ENCODE measurements at places on chromosomes 4 and X.

GRCh38 chr4:67051000-67051789, 494.1 kb downstream of the CENPC start:
- H3K4me1 ChIP-seq: no peaks in the 10 kb centered on the region
- H3K4me3 ChIP-seq: no peak overlapping the region
- DNase-seq: no peak
- no peaks in the 10 kb centered on the region for H3K36me3 ChIP-seq

DNA sequence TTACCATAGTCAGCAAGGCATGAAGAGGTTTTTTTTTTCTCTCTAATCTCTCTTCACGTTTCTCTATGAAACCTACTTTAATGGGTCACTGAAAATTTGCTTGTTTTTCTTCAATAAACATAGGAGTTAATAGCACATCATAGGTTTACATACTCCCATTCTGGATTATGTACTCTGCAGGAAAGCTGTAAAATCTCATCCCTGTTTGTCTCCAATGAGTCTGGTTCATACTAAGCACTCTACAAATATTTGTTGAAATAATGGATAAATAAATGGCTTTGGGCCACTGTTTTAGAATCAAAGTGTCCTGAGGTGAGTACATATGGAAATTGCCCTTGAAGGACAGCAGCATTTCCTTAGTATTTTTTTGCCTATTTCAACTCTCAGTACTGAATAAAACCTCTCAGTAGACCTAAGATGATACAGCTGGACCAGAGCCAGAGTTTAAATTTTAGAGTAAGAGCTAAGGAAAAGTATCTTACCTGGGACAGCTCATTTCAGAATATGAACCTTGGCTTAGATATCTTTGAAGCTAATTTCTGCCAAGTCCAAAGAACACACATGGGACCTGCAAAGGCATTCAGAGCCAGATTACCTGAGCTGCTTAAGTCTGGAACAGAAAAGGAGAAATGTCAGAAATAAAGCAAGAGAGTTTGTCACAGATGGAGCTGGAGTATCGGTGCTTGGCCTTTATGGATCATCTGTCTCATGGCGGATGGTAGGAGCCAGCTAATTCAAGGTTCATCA, 34.4 kb downstream of the PF4 start:
- no peak overlapping the region for H3K4me3 ChIP-seq
- no peak overlapping the region for H3K27ac ChIP-seq
- H3K27me3 ChIP-seq: peaks cover 25% of the 10 kb centered on the region

DNA sequence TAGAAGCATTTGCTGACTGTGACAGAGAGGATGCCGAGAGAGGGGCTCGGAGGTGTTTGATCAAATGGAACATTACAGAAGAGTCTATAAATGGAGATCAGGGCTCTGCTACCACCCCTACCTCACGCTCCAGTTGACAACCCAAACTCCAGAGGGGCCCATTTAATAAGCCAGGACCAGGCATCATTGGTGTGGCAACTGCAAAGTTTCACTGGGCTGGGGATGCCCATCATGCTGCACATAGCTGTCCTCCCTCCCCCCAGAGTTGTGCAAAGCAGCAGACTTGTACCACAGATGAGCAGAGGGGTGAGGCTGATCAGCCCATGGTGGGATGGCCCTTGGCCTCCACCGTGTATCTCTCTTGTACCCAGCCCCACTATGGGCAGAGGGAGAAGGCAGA, 38.2 kb upstream of the XPNPEP2 start:
- DNase-seq: no peak
- H3K4me1 ChIP-seq: no peaks in the 10 kb centered on the region
- no peak overlapping the region for H3K4me3 ChIP-seq
- no peaks in the 10 kb centered on the region for H3K36me3 ChIP-seq
- H3K27ac ChIP-seq: no peak overlapping the region
- peaks cover 10% of the 10 kb centered on the region for H3K27me3 ChIP-seq

GRCh38 chrX:23900220-23900797, 7.4 kb downstream of the APOO start:
- H3K4me3 ChIP-seq: no peak overlapping the region
- no peaks in the 10 kb centered on the region for H3K27me3 ChIP-seq
- DNase-seq: no peak
- no peaks in the 10 kb centered on the region for H3K4me1 ChIP-seq

GRCh38 chrX:31265383-31265782, 193.5 kb upstream of the FTHL17 start:
- DNase-seq: no peak
- H3K4me3 ChIP-seq: no peak overlapping the region
- peaks cover 3% of the 10 kb centered on the region for H3K4me1 ChIP-seq
- H3K27ac ChIP-seq: no peak overlapping the region

GRCh38 chr4:109211671-109212070, 90.8 kb downstream of the COL25A1 start:
- H3K4me1 ChIP-seq: no peaks in the 10 kb centered on the region
- DNase-seq: no peak
- H3K36me3 ChIP-seq: no peaks in the 10 kb centered on the region
- no peaks in the 10 kb centered on the region for H3K27me3 ChIP-seq

GRCh38 chr4:25524663-25525062, 131.0 kb upstream of the SLC34A2 start:
- H3K27ac ChIP-seq: no peak overlapping the region
- no peaks in the 10 kb centered on the region for H3K27me3 ChIP-seq
- no peak for DNase-seq
- no peaks in the 10 kb centered on the region for H3K4me1 ChIP-seq

- no peak for DNase-seq
- H3K4me3 ChIP-seq: no peak overlapping the region
- H3K4me1 ChIP-seq: no peaks in the 10 kb centered on the region
- no peak overlapping the region for H3K27ac ChIP-seq
- H3K27me3 ChIP-seq: no peaks in the 10 kb centered on the region
These were observed 78.0 kb upstream of the CLNK start for GRCh38 chr4:10762561-10762960.

DNA sequence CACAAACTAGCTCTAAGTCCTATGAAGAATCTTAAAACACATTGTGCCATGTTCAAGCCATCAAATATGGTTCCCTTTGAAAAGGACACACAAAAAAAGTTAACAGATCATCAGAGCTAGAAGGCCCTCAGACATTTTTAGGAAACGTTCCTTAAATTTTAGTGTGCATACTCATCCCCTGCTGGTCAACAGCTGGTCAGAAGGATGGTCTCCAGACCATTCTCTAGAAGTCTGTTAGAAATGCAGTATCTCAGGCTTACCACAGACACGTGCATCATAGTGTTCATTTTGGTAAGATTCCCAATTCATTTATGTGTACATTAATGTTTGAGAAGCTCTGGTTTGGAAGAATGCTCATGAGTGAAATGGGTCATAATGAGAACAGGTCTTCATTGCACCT, 523.1 kb downstream of the INPP4B start:
- H3K27ac ChIP-seq: no peak overlapping the region
- H3K36me3 ChIP-seq: peaks cover 58% of the 10 kb centered on the region
- DNase-seq: no peak

- H3K36me3 ChIP-seq: peaks cover 3% of the 10 kb centered on the region
- H3K4me1 ChIP-seq: peaks cover 15% of the 10 kb centered on the region
- H3K27me3 ChIP-seq: peaks cover 8% of the 10 kb centered on the region
- H3K27ac ChIP-seq: no peak overlapping the region
- H3K4me3 ChIP-seq: no peak overlapping the region
These were observed 48.3 kb downstream of the TLR10 start for GRCh38 chr4:38734446-38734845.

DNA sequence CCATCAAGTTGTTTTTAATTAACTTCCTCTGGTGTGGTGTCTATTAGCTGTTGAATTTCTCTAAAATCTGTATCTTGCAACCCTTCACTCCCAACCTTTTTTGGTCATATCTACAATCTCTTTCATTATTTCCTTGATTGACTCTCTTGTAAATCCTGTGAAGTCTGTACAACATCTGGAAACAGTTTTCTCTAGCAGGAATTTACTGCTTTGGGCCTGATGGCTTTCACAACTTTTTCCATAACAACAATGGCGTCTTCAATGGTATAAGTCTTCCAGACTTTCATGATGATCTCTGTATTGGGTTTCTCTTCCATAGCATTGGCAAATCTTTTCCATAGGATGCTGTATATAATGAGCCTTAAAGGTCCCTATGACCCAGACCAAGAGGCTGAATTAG, 49.0 kb downstream of the TBC1D19 start:
- no peak for DNase-seq
- H3K27me3 ChIP-seq: no peaks in the 10 kb centered on the region
- H3K4me1 ChIP-seq: no peaks in the 10 kb centered on the region

DNA sequence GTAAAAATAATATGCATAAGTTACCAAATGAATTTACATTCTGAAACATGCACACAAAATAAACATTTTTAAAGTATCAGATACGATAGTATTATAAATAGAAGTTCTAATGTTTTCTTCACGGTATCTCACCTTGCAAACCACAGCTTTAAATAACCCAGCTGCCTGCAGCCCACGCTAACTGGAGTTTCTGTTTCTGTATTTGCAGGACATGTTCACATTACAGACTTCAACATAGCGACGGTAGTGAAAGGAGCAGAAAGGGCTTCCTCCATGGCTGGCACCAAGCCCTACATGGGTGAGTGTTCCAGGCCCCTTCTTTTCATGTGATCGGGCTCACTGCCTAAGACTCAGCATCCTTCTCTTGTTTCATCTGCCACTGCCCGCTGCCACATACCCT, 291.7 kb downstream of the EVC2 start:
- no peaks in the 10 kb centered on the region for H3K36me3 ChIP-seq
- H3K4me1 ChIP-seq: no peaks in the 10 kb centered on the region
- no peak overlapping the region for H3K27ac ChIP-seq
- no peaks in the 10 kb centered on the region for H3K27me3 ChIP-seq

- no peak overlapping the region for H3K4me3 ChIP-seq
- DNase-seq: no peak
- no peaks in the 10 kb centered on the region for H3K36me3 ChIP-seq
- no peaks in the 10 kb centered on the region for H3K4me1 ChIP-seq
- no peak overlapping the region for H3K27ac ChIP-seq
- no peaks in the 10 kb centered on the region for H3K27me3 ChIP-seq
These were observed 81.1 kb downstream of the ATP11C start for GRCh38 chrX:139851730-139852129.

DNA sequence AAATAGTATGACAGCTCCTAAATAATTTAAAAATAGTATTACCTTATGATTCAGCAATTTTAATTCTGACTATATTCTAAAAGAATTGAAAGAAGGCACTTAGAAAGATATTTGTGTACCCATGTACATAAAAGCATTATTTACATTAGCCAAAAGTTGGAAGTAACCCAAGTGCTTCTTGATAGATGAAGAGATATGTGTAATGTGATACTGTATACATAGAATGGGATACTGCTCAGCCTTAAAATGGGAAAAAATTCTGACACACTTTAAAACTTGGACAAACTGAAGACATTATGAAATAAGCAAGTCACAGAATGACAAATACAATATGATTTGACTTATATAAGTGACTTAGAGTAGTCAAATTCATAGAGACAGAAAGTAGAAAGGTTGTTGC, 112.2 kb downstream of the IDS start:
- no peaks in the 10 kb centered on the region for H3K4me1 ChIP-seq
- no peaks in the 10 kb centered on the region for H3K36me3 ChIP-seq
- H3K4me3 ChIP-seq: no peak overlapping the region
- H3K27me3 ChIP-seq: no peaks in the 10 kb centered on the region
- no peak overlapping the region for H3K27ac ChIP-seq

- peaks cover 16% of the 10 kb centered on the region for H3K4me1 ChIP-seq
- no peaks in the 10 kb centered on the region for H3K27me3 ChIP-seq
- no peak for DNase-seq
- H3K27ac ChIP-seq: no peak overlapping the region
- H3K36me3 ChIP-seq: no peaks in the 10 kb centered on the region
- H3K4me3 ChIP-seq: no peak overlapping the region
These were observed 49.5 kb downstream of the RGS12 start for GRCh38 chr4:3342182-3342854.

GRCh38 chrX:44082829-44083228, 109.6 kb upstream of the NDP start:
- no peak overlapping the region for H3K27ac ChIP-seq
- no peak overlapping the region for H3K4me3 ChIP-seq
- no peaks in the 10 kb centered on the region for H3K4me1 ChIP-seq
- H3K36me3 ChIP-seq: no peaks in the 10 kb centered on the region
- DNase-seq: no peak

DNA sequence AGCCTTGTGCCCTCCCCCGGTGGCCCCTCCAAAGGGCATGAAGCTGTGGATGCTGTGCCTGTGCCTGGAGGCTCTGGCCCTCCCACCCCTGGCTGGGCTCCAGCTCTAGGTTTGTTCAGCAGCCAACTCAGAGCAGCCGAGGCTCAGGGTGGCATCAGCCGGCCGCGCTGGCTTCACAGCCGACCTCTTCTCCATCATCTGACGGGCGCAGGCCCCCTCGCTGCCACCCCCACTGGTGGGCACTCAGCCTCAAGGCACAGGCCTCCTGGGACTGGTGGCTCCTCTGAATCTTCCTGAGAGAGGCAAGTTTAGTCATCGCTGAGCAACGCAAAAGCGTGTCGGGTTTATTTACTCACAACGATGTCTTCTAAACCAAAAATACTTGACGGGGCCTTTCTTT, 46.0 kb downstream of the PCGF3 start:
- DNase-seq: no peak
- H3K27ac ChIP-seq: no peak overlapping the region
- H3K4me1 ChIP-seq: peaks cover 2% of the 10 kb centered on the region
- H3K27me3 ChIP-seq: no peaks in the 10 kb centered on the region

DNA sequence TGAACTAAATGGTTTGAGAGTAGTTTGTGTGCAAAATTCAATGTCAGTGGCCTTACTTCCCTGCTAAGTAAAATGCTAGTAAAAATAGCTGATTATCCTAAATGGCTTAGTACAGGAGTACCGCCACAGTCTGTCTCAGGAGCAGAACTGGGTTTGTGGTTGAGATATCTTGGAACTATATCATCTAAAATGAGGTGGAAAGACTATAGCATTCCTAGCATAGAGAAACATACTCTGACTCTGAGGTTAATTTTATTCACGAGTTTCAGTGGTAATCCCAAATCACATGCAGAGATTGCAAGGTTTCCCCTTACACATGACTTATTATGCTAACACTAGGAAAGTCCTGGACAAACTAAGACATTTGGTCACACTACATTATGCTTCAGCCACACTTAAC, 70.4 kb downstream of the OR13H1 start:
- no peak for DNase-seq
- H3K36me3 ChIP-seq: no peaks in the 10 kb centered on the region
- H3K4me1 ChIP-seq: no peaks in the 10 kb centered on the region
- H3K4me3 ChIP-seq: no peak overlapping the region

- H3K27me3 ChIP-seq: peaks cover 62% of the 10 kb centered on the region
- DNase-seq: no peak
- no peak overlapping the region for H3K27ac ChIP-seq
- peaks cover 2% of the 10 kb centered on the region for H3K4me1 ChIP-seq
- H3K4me3 ChIP-seq: no peak overlapping the region
- peaks cover 2% of the 10 kb centered on the region for H3K36me3 ChIP-seq
These were observed 4.6 kb downstream of the PCDH19 start for GRCh38 chrX:100405424-100405823.

DNA sequence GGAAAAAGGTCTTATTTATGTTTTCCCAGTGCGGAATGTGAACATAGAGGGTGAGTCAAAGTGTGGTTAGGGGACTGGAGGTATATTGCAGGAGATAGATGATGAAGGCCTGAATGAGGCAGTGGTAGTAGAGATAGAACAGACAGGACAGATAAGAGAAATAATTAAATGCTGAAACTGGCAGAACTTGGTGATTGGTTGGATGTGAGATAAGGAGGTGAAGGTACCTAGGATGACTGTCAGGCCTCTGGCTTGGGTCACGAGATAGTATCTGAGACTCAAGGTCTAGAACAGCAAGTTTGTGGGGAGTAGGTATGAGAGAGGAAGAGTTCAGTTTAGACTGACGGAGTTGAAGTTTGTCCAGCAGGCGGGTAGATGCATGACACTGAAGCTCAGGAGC, 3.5 kb downstream of the MND1 start:
- no peak overlapping the region for H3K4me3 ChIP-seq
- peaks cover 4% of the 10 kb centered on the region for H3K27me3 ChIP-seq
- H3K36me3 ChIP-seq: peaks cover 25% of the 10 kb centered on the region
- peaks cover 50% of the 10 kb centered on the region for H3K4me1 ChIP-seq
- H3K27ac ChIP-seq: no peak overlapping the region

GRCh38 chr4:99784842-99785241, 31.8 kb upstream of the DAPP1 start:
- H3K4me3 ChIP-seq: no peak overlapping the region
- no peak overlapping the region for H3K27ac ChIP-seq
- peaks cover 11% of the 10 kb centered on the region for H3K27me3 ChIP-seq

All from activated naive CD4-positive, alpha-beta T cell treated with anti-CD3 and anti-CD28 coated beads, Interleukin-2, amount 10 ng/mL, durations not matched to agents 7 days and 5 days (primary cell).